ENCODE measurements at places on chromosomes 3 and 15. TPM values are rescaled to one million over a fixed set of nuclear protein-coding genes. Genes with fewer than 3 reads are reported as not detected.

DNA sequence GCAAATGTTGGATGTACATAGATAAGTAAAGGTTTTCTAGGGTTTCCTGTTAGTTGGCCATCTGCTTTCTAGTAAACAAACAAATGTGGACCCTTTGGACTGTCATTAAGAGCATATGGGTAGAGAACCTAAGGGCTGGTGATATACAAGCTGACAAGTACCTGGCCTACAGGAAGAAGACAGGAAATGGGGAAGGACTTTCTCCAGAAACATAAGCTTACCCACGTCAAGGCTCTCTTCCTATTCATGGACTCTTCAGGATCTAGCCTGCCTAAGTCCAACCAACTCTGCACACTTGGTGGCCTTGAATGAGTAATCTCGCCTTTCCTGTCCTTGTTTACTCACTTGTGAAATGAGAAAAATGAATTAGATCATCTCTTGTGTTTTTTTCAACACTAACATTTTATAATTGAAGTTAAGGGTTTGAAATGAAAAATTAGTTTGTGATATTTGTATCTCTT lies 22.2 kb upstream of the GOLIM4 start:
- H3K36me3 ChIP-seq = no peaks in the 10 kb centered on the region
- no peak for DNase-seq
- H3K27ac ChIP-seq = no peak overlapping the region
- no peaks in the 10 kb centered on the region for H3K27me3 ChIP-seq
- no peak overlapping the region for H3K4me3 ChIP-seq

- no peaks in the 10 kb centered on the region for H3K4me1 ChIP-seq
- no peaks in the 10 kb centered on the region for H3K36me3 ChIP-seq
- H3K27ac ChIP-seq = no peak overlapping the region
Observed at GRCh38 chr3:104359546-104359945, 1007.2 kb upstream of the ALCAM start.

DNA sequence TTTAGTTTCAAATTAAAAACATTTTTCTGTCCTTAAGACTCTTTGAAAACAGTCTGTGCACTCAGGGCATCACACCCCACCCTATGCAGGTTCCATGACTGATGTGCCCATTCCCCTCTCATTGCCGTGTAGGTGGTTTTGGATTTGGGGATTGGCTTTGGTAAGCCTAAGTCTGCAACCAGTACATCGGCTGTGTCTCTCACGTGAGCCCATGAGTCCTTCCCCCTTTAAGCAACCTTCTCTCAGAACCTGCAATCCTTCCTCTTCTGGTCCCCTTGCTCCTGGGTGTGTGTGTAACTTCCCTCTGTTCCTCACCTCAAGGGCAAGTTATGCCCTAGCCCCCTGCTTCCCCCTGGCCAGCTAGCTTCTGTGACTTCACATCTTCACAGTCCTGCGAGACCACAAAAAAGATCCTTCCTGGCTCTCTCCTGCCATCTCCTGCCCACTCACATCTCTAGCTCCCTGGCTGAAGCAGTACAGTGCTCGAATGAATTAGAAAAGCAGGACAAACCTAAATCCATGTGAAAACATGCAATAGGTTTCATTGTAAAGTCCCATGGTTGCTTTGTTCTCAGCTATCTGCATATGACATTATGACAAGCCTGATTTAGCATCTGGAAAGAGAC lies 126.7 kb downstream of the UACA start:
- H3K4me1 ChIP-seq = no peaks in the 10 kb centered on the region
- no peak overlapping the region for H3K4me3 ChIP-seq
- no peak for DNase-seq
- H3K27me3 ChIP-seq = no peaks in the 10 kb centered on the region
- no peak overlapping the region for H3K27ac ChIP-seq

The NANOGP8 gene
- 1.3 TPM for total RNA-seq

The CCRL2 gene
- total RNA-seq = 3.8 TPM

The TRIM42 gene
- not detected for total RNA-seq

DNA sequence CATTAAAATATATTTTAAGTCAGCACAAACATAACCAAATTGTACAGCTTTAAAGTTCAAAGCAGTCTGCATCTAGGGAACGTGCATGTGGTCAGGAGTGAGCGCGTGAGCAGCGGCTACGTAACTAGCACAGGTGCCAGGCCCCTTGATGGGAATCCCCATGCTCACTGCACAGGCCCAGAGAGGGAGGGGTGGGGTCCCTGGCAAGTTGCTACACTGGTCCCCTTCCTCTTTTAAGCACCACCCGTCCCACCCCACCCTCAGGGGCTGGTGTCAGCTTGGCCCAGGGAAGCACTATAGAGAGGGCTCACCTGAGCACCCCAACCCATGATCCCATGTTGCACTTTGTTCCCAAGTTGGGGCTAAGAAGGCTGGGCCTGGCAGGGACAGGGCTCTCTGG lies 835 bp upstream of the GMPPB start:
- H3K4me3 ChIP-seq = peak overlapping the region; percentile 91
- peak overlapping the region; percentile 96 for H3K27ac ChIP-seq
- no peaks in the 10 kb centered on the region for H3K36me3 ChIP-seq
- H3K27me3 ChIP-seq = no peaks in the 10 kb centered on the region
- peaks cover 9% of the 10 kb centered on the region for H3K4me1 ChIP-seq
- DNase-seq = no peak

DNA sequence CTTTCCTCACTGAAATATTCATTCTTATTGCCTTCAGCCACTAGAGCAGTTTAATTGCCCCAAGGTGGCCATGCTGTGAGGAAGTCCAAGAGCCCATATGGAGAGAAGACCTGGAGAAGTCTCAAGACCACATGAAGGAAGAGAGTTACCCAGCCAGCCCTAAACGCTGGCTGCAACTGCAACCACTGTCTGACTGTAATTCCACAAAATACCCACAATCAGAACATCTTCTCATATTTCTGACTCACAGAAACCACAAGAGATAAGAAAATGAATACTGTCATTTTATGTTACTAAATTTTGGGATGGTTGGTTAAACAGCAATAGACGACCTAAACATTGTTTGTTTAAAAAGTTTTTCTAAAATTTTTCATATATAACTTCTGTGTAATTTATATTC lies 14.7 kb upstream of the SST start:
- no peak overlapping the region for H3K4me3 ChIP-seq
- DNase-seq = no peak
- H3K36me3 ChIP-seq = no peaks in the 10 kb centered on the region
- no peaks in the 10 kb centered on the region for H3K4me1 ChIP-seq
- no peaks in the 10 kb centered on the region for H3K27me3 ChIP-seq

- H3K27ac ChIP-seq = no peak overlapping the region
- H3K27me3 ChIP-seq = no peaks in the 10 kb centered on the region
- no peak overlapping the region for H3K4me3 ChIP-seq
- no peak for DNase-seq
- H3K4me1 ChIP-seq = no peaks in the 10 kb centered on the region
- H3K36me3 ChIP-seq = no peaks in the 10 kb centered on the region
Observed at GRCh38 chr3:152348436-152349177, 79.9 kb downstream of the MBNL1 start.

- no peak overlapping the region for H3K4me3 ChIP-seq
- H3K4me1 ChIP-seq = no peaks in the 10 kb centered on the region
- H3K27me3 ChIP-seq = no peaks in the 10 kb centered on the region
- H3K27ac ChIP-seq = no peak overlapping the region
- no peaks in the 10 kb centered on the region for H3K36me3 ChIP-seq
- no peak for DNase-seq
Observed at GRCh38 chr3:139448104-139448503, 28.2 kb downstream of the RBP2 start.

DNA sequence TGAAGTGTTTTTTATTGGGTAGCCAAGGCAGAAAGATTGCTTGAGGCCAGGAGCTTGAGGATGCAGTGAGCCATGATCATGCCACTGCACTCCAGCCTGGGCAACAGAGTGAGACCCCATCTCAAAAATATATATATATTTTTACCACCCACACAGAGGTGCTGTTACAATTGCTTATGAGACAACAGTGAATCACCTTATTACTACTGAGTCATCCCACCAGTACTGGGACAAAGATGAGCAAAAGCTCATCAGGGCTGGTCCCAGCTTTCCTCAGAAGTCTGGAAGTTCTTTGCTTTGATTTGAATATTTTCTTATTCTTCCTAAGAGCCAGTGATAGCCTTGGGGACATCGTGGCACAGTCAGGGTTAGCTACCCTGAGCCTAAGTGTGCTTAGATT lies 207.7 kb downstream of the SOX2 start:
- no peak for DNase-seq
- no peaks in the 10 kb centered on the region for H3K27me3 ChIP-seq
- no peaks in the 10 kb centered on the region for H3K4me1 ChIP-seq
- no peak overlapping the region for H3K27ac ChIP-seq

GRCh38 chr3:126679318-126679751 lies 24.4 kb upstream of the TXNRD3 start:
- DNase-seq = peak; percentile 85
- no peaks in the 10 kb centered on the region for H3K27me3 ChIP-seq
- H3K27ac ChIP-seq = no peak overlapping the region
- no peaks in the 10 kb centered on the region for H3K4me1 ChIP-seq

DNA sequence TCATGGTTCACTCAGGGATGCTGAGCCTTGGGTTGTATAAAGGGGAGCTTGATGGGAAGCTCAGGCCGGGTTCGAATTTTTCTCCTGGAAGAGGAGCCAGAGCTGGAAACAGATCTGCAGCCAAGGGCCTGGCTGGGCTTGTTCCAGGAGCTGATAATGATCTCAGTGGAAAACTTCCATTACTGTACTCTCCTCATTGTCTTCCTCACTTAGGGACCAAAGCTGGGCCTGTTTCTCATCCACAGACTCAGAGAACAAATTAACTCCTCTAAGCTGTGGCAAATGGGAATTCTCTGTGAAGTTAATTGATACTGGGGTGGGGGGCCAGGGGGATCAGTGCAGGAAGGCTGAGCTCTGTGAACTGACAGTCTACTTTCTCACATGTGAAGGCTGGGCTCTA lies 92.0 kb downstream of the PRICKLE2 start:
- H3K27me3 ChIP-seq = no peaks in the 10 kb centered on the region
- H3K36me3 ChIP-seq = no peaks in the 10 kb centered on the region
- H3K4me1 ChIP-seq = no peaks in the 10 kb centered on the region
- H3K4me3 ChIP-seq = no peak overlapping the region
- H3K27ac ChIP-seq = no peak overlapping the region

The SST gene
- not detected for total RNA-seq

DNA sequence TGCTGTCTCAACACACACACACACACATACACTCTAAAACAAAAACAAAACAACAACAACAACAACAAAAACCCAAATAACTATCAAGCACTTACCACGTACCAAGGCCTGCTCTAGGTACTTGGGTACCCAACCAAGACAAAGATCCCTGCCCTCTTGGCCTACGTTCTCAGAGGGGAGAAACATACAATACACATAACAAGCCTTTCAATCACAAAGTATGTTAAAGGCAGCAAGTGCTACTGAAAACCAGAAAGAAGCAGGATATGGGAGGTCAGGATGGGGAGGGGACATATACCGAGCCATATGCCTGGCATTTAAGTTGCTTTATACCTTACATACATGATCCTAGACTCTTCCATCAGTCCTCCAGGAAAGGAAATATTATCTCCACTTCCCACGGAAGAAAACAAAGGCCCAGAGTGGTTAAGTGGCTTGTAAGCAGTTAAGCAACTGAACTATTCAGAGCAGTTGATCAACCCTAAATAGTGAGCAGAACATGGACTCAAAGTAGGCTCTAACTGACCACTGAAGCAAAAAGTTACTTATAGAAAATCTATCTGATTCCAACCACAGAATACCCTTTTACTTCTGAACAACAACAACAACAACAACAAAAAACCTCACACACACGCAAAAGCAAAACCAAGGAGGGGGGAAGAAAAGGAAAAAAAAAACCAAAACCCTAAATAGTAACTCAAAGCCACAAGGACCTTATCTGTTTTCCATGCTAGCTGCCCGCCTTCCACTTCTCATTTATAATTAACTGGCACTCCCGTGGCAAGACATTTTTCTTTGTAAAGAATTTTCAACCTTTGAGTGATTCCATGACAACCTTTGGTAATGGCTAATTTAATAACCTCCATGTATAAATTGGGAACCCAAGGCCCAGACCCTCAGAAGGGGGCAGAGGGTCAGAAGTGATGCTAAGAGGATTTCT lies 21.0 kb downstream of the PRICKLE2 start:
- H3K4me3 ChIP-seq = no peak overlapping the region
- H3K36me3 ChIP-seq = no peaks in the 10 kb centered on the region
- H3K27ac ChIP-seq = no peak overlapping the region
- no peak for DNase-seq
- H3K4me1 ChIP-seq = peaks cover 3% of the 10 kb centered on the region

DNA sequence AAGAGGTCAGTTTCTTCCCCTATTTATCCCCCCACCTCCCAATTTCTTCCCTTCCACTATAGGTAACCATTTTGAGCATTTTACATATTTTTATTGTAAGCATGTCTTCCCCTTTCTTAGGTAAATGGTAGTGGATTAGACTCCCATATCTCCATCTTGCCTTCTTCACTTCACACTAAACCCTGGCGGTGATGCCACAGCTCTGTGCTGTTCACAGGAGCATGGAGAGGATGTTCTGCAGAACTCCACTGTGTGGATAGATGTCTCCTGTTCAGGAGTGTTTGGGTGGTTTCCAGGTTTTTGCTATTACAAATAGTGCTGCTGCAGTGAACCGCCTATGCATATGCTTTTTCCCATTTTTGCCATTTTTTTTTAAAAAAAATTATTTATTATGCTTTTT lies 182.7 kb downstream of the NSMCE3 start:
- no peak overlapping the region for H3K4me3 ChIP-seq
- no peaks in the 10 kb centered on the region for H3K4me1 ChIP-seq
- no peaks in the 10 kb centered on the region for H3K27me3 ChIP-seq
- no peak for DNase-seq
- no peaks in the 10 kb centered on the region for H3K36me3 ChIP-seq

DNA sequence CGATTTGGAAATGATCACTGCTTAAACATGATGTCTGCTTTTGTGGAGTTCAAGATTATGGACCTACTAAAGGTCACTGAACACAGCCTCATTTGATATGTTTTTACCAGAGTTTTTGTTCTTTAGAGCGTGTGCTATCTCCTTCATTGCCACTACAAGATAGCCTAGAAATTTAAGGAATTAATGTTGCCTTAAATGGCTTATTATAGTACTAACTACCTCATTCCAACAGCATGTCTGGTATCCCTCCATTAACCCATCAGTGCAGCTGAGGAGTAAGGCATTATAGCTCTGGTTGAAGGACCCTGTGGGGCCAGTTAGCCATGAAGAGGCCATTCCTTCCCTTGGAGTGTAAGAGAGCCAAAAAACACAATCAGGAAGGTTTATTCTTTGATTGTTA lies 2.3 kb upstream of the FAM43A start:
- peak overlapping the region; percentile 57 for H3K27ac ChIP-seq
- DNase-seq = no peak
- no peak overlapping the region for H3K4me3 ChIP-seq
- H3K4me1 ChIP-seq = no peaks in the 10 kb centered on the region

The STAC gene
- total RNA-seq = 6.1 TPM

The SLC35A5 gene
- total RNA-seq = 37.6 TPM

The OR5K2 gene
- not detected for total RNA-seq

The CLDN16 gene
- not detected for total RNA-seq

GRCh38 chr15:19899021-19899824 lies 642.4 kb downstream of the GOLGA6L6 start:
- H3K4me3 ChIP-seq = no peak overlapping the region
- H3K36me3 ChIP-seq = no peaks in the 10 kb centered on the region
- no peak for DNase-seq

- H3K36me3 ChIP-seq = no peaks in the 10 kb centered on the region
- no peak overlapping the region for H3K27ac ChIP-seq
- no peaks in the 10 kb centered on the region for H3K27me3 ChIP-seq
- no peak overlapping the region for H3K4me3 ChIP-seq
Observed at GRCh38 chr15:73796331-73796831, 43.2 kb upstream of the INSYN1 start.

GRCh38 chr3:141905129-141905528 lies 28.7 kb downstream of the ATP1B3 start:
- H3K27ac ChIP-seq = no peak overlapping the region
- H3K4me3 ChIP-seq = no peak overlapping the region
- H3K4me1 ChIP-seq = no peaks in the 10 kb centered on the region
- H3K27me3 ChIP-seq = no peaks in the 10 kb centered on the region
- H3K36me3 ChIP-seq = no peaks in the 10 kb centered on the region

All from breast epithelium (tissue), 4 donors.